ENCODE measurements at places on chromosomes 1 and 21.

DNA sequence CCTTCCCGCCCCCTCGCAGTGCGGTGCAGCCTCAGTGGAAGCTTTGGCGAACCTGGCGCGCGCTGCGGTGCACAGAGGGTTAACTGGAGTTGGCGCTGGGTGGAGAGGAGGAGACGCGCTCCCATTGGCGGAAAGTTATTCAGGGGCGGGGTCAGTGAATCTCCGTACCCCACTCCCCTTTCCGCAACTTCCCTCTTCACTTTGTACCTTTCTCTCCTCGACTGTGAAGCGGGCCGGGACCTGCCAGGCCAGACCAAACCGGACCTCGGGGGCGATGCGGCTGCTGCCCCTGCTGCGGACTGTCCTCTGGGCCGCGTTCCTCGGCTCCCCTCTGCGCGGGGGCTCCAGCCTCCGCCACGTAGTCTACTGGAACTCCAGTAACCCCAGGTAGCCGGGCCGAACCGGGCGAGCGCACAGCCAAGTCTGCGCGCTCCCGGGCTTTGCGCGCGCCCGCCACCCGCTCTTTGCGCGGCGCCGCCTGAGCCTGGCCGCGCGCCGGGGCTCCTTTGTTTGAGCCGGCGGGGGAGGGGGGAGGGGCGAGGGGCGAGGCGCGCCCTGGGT lies at the start of gene EFNA4:
EFNA4 (plus strand) TSS at position 191 of the 561 bp plus-strand sequence; CDS start at position 275, 84 bp downstream.
- DNase-seq = peak; percentile 56

GRCh38 chr1:36411674-36412648 lies 14.3 kb upstream of the LSM10 start:
- DNase-seq = no peak

DNA sequence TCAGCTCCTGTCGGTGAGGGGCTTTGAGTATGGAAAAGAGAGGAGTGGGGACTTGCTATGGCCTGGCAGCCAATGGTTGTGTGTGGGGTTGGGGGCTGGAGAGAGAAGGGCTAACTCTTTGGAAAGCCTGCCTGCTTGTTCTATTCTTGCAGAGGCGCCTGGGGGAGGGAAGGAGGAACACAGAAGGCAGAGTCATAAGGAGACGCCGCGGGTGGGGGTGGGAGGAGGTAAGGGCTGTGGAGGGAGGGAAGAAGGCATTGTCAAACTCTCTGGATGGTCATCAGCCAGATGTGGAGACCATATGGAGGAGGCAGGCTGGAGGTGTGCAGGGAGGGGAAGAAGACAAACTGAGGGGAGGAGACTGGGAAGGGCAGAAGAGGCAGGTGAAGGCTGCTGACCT lies 70.0 kb downstream of the PLXNA2 start:
- no peak for DNase-seq

- DNase-seq = no peak
Observed at GRCh38 chr1:30697571-30698376, 25.6 kb downstream of the MATN1 start.

GRCh38 chr1:151616505-151616849 lies 4.6 kb downstream of the SNX27 start:
- no peak for DNase-seq

GRCh38 chr1:34983700-34984355 lies 1.3 kb downstream of the TMEM35B start:
- DNase-seq = no peak

DNA sequence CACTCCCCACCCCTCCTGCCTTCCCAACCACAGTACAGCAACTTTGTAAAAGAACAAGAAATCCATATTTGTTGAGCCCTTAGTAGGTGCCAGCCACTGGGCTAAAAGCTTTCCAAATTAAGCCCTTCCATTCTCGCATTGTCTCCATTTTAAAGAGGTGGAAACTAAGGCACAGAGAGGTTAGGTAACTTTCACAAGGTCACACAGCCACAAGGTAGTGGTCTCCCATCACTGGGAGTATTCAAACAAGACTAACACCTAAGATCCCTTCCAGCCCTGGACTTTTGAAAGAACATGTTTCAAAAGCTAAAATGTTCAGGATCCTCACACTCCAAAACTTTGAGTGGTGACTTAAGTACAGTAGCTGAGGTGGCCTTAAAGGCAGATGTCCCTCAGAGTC lies 3.2 kb downstream of the SDC3 start:
- no peak for DNase-seq

GRCh38 chr1:175173531-175173930 lies 19.0 kb downstream of the KIAA0040 start:
- DNase-seq = no peak

- DNase-seq = no peak
Observed at GRCh38 chr1:214615109-214615508, 12.1 kb downstream of the CENPF start.
